Mucosa of gallbladder (tissue), 1 donor: ENCODE measurements at places on chromosomes 11 and 22. TPM values are rescaled to one million over a fixed set of nuclear protein-coding genes. Genes with fewer than 3 reads are reported as not detected.

Gene SYT13
- total RNA-seq: 154 TPM

- DNase-seq: no peak
Observed at GRCh38 chr22:46202897-46203600, 47.0 kb downstream of the CDPF1 start.

DNA sequence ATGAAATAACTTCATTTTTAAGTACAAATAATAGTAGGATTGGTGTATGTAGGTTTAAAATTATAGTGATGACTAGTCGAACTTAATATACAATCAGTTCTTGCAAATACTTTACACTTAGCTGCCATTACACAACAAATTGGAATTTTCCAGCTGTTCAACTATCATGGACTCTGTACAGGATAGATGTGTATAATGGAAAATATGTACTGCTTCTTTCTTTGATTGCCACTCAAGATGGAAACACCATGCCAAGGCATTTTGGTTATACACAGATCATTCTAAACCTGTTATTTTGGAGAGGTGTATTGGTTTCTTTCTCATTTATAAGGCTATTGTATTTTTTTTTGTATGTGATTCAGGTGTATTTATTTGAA lies 24.4 kb upstream of the CRTAM start:
- DNase-seq: no peak

GRCh38 chr11:15341587-15341986 lies 226.9 kb downstream of the INSC start:
- no peak for DNase-seq

DNA sequence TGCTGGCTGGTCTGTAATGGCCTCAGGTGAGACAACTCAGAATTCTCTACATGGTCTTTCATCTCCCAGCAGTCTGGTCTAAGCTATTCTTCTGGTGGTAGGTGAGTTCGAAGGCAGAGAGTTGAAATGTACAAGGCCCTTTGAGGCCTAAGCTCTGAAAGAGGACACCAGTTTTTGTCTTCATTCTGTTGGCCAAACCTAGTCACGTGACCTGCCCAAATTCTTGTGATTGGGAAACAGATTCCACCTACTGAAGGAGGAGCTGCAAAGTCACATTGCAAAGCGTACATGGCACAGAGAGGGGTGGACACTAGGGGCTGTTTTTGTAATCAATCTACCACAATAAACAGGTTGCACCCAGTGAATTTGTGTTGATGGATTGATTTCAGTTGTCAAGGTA lies 193.5 kb downstream of the NAV2 start:
- DNase-seq: no peak

- no peak for DNase-seq
Observed at GRCh38 chr11:104858882-104859775, 39.1 kb downstream of the CASP12 start.

DNA sequence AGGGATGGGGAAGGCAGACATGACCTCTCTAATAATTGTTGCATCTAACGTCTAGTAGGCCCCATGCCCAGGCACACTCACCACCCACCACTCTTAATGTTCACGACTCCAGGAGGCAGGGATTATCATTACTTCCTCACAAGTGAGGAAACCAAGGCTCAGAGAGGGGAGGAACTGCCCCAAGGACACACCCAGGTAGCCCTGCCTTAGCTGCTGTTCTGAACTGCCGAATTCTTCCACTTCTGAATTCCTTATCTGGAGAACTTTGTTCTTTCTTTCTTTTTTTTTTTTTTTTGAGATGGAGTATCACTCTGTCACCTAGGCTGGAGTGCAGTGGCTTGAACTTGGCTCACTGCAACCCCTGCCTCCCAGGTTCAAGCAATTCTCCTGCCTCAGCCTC lies 16.7 kb downstream of the SLCO2B1 start:
- no peak for DNase-seq

DNA sequence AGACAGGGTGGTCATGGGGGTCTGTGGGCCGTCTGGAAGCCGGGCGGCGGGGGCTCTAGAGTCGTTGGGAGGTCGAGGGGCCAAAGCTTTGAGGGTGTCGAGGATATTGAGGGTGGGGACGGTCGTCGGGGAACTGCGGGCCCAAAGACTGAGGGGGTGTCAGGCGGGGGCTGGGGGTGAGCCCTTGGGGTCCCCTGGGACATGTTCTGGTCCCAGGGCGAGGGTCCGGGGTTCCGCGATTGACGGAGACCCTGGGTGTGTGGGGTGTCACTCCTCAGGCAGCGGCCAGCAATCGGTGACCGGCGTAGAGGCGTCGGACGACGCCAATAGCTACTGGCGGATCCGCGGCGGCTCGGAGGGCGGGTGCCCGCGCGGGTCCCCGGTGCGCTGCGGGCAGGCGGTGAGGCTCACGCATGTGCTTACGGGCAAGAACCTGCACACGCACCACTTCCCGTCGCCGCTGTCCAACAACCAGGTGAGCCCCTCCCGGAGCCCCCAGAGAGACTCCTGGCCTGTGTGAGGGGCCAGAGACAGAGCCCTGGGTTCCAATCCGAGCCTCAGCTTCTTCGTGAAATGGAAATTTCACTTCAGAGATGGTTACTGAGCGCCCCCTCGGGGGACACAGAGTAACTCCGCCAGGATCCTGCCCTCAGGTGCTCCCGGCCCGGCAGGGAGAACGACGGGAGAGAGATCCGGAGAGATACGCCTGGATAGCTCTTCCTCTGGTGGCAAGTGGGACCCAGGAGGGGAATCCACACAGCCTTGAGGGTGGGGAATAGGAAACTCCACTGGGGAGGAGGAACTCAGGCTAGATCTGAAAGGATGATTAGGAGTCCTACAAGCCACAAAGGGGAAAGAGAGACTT lies 714 bp downstream of the SDF2L1 start:
- DNase-seq: peak; percentile 48

Gene MYOD1
- total RNA-seq: not detected

GRCh38 chr22:49274754-49275380 lies 552.8 kb downstream of the BRD1 start:
- DNase-seq: no peak

GRCh38 chr22:36160499-36160942 lies at the start of gene APOL3:
APOL3 (minus strand) TSS chr22:36160755; CDS start chr22:36149055, 11,700 bp downstream.
- DNase-seq: peak; percentile 78

DNA sequence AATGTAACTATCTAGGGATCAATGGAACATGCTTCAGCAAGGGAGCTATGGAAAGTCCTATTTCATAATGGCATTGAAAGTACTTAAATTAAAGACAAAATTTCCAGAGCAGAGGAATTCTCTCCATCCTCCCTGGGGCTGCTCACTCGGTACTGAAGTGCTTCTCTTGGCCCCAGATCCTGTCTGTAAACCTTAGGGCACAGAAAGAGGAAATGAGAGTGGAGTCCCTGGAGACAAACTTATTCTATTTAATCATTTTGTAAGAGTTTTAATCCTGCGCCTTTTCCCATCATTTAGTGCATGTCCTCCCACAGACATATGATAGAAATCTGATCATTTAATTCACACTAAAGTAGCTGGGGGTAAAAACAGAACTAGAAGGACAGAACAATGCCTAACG lies 20.9 kb upstream of the PAMR1 start:
- no peak for DNase-seq

Gene DCDC1
- 8.1 TPM for total RNA-seq

DNA sequence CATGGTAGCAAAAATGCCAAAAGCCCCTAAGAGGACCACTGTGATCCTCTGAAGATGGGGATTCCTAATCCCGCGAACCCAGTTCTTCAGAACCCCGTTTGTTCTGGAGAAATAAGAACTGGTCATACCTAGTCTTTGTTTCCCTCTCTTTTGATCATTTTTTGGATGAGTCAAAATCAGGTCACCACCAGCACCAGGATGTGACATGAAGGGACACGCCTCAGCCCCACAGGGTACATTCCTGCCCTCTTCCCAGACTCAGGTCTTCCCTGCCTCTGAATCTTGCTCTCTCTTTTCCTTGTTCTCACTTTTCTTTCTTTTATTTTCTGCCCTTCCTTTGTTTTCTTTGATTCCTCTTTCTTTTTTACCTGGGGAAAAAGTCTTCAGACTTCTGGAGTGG lies 14.6 kb upstream of the ANO1 start:
- DNase-seq: no peak

DNA sequence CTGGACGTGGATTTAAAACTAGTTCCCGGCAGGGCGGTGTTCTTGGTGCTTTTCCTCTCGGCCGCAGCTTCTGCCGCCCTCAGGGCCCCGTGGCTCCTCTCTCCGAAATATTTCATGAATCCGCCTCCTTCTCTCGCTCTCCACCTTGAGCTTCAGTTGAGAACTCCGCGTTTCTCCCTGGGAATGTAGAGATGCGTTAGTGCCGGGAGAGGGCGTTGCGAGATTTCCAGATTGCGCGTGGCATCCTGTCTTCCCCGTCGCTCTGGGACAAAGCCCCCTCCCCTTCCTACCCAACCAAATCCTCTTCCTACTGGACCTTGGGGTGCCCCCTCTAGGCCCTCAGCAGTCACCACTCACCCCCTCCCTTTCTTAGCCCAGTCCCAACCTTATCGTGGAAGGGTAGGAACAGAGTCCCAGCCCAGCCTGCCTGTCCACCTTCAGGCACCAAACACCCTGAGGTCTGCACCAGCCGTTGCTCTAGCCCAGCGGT lies 15.5 kb upstream of the RAC2 start:
- DNase-seq: no peak

DNA sequence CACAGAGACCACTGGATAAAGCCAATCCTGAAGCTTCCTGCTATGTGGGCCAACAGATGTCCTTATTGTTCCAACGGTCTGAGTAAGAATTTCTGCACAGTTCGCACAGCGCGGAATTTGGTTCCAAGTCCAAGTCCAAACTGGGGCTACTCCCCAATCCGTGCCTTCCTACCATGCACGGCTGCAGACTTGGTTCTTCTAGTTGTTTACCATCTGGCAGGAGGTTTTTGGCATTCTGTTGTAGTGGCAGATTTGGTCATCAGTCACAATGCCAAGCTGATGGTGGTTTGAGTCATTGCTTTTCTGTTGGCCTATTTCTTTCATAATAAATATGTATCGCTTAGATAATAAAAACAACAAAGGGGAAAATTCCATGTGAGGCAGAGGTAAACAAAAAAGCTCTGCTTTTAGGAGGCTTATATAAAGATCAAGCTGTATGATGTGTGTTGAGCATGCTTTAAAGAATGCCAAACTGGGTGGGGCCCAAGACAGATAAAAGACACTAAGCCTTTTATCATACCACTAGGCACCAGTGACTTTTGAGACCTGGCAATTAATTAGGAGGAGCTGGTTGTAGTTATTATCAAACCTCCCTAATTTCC lies 52.5 kb upstream of the SYN3 start:
- no peak for DNase-seq

DNA sequence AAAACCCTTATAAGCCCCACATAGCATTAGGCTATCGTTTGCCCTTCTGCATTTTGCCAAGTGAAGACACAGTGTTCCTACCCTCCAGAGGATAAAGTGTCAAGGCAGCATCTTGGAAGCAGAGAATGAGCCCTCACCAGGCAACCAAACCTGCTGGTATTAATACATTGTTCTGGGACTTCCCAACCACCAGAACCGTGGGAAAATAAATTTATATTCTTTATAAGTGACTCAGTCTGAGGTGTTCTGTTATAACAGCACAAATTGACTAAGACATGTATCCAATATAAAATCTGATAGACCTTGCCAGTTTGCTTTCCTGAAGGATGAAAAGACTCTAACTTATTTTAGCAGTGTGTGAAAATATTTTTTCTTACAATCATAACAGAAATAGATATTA lies 792.5 kb upstream of the LRRC4C start:
- DNase-seq: no peak

- DNase-seq: no peak
Observed at GRCh38 chr11:29685361-29685760, 331.5 kb downstream of the KCNA4 start.

DNA sequence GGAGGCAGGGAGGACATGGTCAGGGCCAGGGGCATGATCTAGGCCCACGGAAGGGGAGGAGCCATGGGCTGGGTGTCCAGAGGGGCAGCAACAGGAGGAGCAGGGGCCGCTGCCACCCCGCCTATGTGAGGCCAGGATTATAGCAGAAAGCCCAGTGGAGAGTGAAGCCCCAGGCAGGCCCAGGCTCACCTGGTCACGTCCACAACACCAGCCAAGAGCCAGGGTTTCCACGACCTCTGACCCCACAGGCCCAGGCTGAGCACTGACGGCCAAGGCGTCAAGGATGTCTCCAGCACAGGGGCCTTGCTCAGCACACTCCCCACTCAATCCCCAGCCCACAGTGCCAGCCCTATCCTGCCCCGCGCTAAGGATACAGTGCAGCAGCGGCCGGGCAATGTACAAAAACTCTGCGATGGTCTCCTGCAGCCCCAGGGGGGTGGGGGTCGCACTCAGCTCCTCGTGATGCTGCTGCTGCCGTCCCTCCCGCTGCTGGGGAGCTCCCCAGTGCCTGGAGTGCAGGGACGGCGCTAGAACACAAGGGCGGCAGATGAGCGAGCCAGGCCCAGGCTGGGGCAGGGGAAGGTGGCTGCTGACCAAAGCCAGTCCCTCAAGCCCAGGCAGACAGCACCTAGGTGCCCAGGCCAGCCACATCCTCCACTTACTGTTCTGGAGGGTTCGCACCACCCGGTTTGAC lies 3.6 kb downstream of the PEX16 start:
- no peak for DNase-seq

DNA sequence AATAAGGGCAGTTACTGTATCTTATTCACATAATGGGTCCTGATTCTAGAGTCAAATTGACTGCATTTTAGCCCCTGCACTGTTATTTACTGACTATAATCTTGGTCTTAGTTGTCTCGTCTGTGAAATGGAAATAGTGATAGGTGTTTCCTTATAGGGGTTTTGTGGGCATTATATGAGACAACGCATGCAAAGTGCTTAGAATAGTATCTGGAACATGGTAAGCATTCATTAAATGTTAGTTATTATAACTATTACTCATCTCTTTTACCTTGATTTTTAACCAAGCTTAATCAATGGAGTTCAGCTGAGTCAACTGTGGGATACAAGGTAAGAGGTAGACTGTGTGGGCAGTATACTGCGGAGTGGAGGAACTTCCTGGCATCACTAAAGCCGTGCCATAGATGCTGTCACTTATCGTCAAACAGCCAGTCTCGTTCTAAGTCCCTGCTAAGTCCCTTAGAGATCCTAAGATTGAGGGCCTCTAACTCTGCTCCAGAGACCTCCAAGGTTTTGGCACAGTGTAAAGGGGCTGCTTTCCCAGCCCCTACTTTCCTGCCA lies 2.6 kb upstream of the ZC3H12C start:
- no peak for DNase-seq

DNA sequence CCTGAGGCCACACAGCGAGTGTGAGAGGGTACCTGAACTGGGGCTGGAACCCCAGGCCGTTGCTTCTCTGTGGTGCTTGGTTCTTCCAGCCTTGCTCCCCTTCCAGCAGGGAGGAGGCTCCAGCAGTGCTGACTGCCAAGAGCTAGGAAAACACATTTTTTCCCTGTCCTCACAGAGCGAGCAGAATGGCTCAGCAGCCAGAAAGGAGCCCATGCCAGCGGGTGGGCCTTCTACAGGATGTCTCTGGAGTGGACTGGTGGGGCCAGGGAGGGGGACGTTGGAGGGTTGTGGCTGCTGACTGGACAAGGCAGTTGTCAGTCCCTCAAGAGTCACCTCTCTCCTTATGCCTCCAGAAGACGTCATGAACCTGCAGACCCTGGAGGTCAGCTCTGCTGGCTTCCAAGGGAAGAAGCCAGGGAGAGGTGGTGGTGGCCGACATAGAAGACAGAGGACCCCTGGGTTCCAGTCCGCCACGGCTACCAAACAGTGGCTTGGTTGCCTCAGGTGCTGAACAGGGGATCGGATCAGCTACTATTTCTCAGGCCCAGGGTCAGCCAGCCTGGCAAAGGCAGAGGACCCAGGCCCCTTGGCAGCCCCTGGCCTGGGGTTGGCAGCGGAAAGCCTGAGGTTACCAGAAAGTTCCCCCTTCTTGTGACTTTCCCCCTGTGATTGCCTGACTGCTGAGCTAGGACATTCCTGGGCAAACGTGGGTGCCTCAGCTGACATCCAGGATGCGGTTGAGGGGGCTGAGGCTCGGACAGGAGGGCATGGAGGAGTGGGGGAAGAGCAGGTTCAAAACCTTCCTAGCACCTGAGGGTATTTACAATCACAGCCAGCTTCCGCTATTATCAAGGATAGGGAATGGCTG lies 3.7 kb downstream of the MAFF start:
- DNase-seq: peak; percentile 77
